ENCODE measurements at places on chromosomes 5 and 9.

GRCh38 chr5:79831381-79832309, 142.0 kb downstream of the CMYA5 start:
- H3K4me3 ChIP-seq, result no peak overlapping the region
- no peak overlapping the region for H3K27ac ChIP-seq
- no peaks in the 10 kb centered on the region for H3K36me3 ChIP-seq
- H3K27me3 ChIP-seq, result no peaks in the 10 kb centered on the region
- H3K4me1 ChIP-seq, result no peaks in the 10 kb centered on the region
- DNase-seq, result no peak

DNA sequence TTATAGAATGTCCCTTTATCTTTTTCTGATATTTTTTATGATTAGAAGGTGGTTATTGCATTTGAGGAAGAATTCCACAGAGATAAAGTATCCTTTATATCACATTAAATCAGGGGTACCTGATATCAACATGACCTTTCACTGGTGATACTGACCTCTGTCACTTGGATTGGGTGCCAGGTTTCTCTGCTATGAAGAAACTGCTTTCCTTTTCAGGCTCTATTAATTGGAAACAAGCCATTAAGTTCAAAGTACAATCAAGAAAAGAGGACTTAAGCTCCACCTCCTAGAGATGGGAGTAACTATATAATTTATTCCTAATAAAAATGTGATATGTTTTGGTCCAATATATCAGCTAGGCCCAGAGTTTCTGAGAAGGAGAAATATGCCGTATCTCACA, 514.6 kb upstream of the TYRP1 start:
- no peak for DNase-seq
- H3K36me3 ChIP-seq, result no peaks in the 10 kb centered on the region
- H3K4me3 ChIP-seq, result no peak overlapping the region
- H3K27ac ChIP-seq, result no peak overlapping the region
- no peaks in the 10 kb centered on the region for H3K27me3 ChIP-seq
- H3K4me1 ChIP-seq, result no peaks in the 10 kb centered on the region

DNA sequence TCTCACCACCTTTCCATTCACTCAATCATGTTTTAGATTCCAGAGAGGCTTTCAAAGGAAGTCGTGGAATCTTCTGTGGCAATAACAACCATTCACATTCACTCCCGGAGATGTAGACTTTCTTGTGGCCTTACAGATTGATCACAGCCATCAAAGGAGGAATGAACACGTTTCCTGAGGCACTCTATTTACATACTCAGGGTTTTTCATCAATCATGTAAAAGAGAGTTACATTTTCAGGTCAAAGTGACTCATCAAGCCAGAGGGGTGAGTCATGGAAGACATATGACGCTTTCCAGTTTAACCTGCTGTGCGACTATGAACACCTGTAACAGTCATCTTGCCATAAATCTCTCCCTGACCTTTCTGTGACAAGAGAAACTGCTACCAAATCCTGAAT, 39.3 kb upstream of the RAD23B start:
- H3K4me3 ChIP-seq, result no peak overlapping the region
- no peaks in the 10 kb centered on the region for H3K36me3 ChIP-seq
- peak overlapping the region; percentile 12 for H3K27ac ChIP-seq
- no peaks in the 10 kb centered on the region for H3K27me3 ChIP-seq
- H3K4me1 ChIP-seq, result peaks cover 22% of the 10 kb centered on the region
- DNase-seq, result no peak

DNA sequence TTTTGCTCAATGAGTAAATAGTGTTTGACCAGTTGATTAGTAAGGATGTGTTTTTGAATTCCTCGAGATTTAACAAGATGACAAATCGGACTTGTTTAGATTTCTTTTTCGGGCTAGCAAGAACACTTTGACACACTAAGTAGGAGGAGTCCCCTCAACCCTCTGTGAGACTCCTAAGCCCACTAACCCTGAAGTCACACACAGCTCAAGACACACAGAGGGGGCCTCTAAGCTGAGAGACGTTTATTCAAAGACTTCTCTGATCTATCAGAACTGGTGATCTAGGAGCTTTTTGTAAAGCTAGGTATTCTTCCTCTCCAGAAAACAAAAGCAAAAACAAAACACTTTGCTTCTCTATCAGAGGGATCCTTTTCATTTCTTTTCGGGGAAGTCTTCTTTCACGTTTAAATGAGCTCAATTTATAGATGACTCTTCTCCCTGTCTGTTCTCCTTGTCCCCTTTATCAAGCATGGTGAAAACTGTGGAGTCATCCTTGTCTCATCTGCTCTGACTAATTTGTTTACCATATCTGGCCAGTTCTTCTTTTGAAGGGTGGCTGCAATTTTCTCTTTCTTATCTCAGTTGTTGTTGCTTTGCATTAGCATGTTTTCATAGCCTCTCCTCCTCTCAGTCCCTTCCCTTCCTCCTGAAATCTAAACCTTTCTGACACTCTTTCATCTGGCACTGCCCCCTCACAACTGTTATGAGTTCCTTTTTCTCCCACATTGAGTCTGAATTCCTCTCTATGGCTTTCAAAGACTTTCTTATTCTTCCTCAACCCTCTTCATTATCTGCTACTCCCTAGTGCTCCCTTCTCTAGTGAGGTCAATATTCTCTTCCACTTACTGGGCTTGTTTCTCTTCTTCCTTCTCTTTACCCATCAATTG, 68.5 kb upstream of the RAI14 start:
- no peaks in the 10 kb centered on the region for H3K36me3 ChIP-seq
- peaks cover 16% of the 10 kb centered on the region for H3K4me1 ChIP-seq
- H3K4me3 ChIP-seq, result peak overlapping the region; percentile 3
- H3K27me3 ChIP-seq, result no peaks in the 10 kb centered on the region

GRCh38 chr9:112774006-112774996, 23.7 kb downstream of the SNX30 start:
- H3K27me3 ChIP-seq, result no peaks in the 10 kb centered on the region
- no peaks in the 10 kb centered on the region for H3K4me1 ChIP-seq
- no peaks in the 10 kb centered on the region for H3K36me3 ChIP-seq
- no peak overlapping the region for H3K27ac ChIP-seq

GRCh38 chr9:69317894-69318293, 7.1 kb upstream of the ENTREP1 start:
- no peaks in the 10 kb centered on the region for H3K36me3 ChIP-seq
- no peak overlapping the region for H3K27ac ChIP-seq
- no peaks in the 10 kb centered on the region for H3K4me1 ChIP-seq
- H3K4me3 ChIP-seq, result no peak overlapping the region
- H3K27me3 ChIP-seq, result peaks cover 31% of the 10 kb centered on the region

- H3K27ac ChIP-seq, result no peak overlapping the region
- no peak overlapping the region for H3K4me3 ChIP-seq
- no peaks in the 10 kb centered on the region for H3K27me3 ChIP-seq
- DNase-seq, result peak; percentile 37
- peaks cover 16% of the 10 kb centered on the region for H3K4me1 ChIP-seq
Observed at GRCh38 chr9:126376311-126377175, 49.9 kb downstream of the MVB12B start.

DNA sequence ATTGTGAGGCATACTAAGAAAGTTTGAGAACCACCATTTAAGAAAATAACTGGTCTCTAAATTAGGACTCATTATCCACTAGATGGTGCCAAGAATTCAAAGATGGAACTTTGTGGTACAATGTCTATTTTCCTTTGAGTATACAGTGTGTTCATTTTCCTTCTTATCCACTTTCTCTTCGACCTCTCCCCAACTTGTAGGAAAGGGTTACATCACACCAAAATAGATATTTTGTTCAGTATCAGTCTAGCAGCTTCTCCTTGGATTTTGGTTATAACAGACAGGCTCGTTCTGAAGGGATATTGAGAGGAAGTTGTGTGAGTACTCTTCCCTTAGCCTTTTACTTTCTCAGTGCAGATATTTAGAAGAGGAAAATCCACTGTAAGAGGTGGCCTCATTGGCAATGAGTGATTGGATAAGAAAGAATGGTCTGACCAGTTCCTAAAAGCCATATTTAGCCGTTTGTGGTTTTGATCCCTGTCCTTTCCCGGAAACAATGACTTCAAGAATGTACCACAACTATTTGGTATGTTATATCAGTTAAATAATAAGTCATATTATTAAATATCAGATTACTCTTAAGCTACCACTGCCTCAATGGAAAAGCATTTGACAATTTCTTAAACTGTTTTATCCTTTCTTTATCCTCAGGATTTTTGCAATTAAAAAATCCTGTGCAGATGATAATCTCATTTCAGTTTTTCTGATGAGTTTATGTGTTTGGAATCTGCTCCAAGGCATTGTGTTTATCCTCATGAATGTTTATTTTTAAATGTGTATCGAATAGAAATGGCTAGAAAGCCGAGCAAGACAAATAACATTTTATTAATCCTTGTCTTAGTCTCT, 69.0 kb upstream of the GRAMD2B start:
- peak overlapping the region; percentile 93 for H3K27ac ChIP-seq
- no peaks in the 10 kb centered on the region for H3K27me3 ChIP-seq
- peak; percentile 38 for DNase-seq
- H3K4me1 ChIP-seq, result peaks cover 20% of the 10 kb centered on the region
- H3K36me3 ChIP-seq, result no peaks in the 10 kb centered on the region
- peak overlapping the region; percentile 21 for H3K4me3 ChIP-seq

DNA sequence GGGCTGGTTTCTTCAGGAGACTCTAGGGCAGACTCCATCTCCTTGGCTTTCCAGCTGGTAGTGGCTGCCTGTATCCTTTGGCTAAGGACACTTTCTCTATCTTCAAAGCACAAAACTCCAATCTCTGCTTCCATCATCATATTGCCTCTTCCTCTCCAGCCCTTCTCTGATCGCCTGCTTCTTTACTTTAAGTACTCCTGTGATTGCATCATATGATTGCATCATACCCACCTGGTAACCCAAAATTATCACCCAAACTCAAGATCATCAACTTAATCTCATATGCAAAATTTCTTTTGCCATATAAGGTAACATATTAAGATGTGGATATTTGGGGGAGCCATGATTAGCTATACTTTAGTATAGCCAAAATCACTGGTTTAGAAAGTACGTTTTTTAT, 1092.6 kb upstream of the CDH6 start:
- H3K27ac ChIP-seq, result no peak overlapping the region
- no peaks in the 10 kb centered on the region for H3K36me3 ChIP-seq
- no peak overlapping the region for H3K4me3 ChIP-seq
- H3K4me1 ChIP-seq, result no peaks in the 10 kb centered on the region
- no peak for DNase-seq
- no peaks in the 10 kb centered on the region for H3K27me3 ChIP-seq

DNA sequence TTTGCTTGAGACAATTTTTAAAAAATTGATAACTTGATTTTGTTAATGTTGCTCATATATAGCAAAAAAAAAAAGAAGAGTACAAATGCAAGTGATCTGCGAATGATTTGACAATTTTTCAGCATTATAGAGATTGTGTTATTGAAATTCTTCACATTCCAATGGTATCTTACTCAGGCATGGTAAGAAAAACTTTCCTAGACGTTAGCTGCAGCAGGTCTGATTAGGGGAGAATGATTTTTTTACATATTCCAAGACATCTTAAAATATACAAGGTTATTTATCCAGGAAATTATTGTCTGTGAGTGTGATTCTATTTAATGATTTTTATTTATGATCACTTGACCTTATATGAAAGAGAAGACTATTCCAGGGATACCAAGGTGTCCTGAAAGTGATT, 361.9 kb downstream of the MAT2B start:
- H3K27ac ChIP-seq, result no peak overlapping the region
- no peaks in the 10 kb centered on the region for H3K36me3 ChIP-seq
- no peak for DNase-seq
- H3K27me3 ChIP-seq, result no peaks in the 10 kb centered on the region
- no peak overlapping the region for H3K4me3 ChIP-seq
- no peaks in the 10 kb centered on the region for H3K4me1 ChIP-seq

GRCh38 chr9:125902214-125902613, 155.0 kb downstream of the PBX3 start:
- no peak for DNase-seq
- H3K27me3 ChIP-seq, result no peaks in the 10 kb centered on the region
- no peaks in the 10 kb centered on the region for H3K36me3 ChIP-seq
- peaks cover 43% of the 10 kb centered on the region for H3K4me1 ChIP-seq

- H3K36me3 ChIP-seq, result no peaks in the 10 kb centered on the region
- H3K27me3 ChIP-seq, result no peaks in the 10 kb centered on the region
- no peak for DNase-seq
Observed at GRCh38 chr9:94908011-94908563, 181.6 kb downstream of the AOPEP start.

DNA sequence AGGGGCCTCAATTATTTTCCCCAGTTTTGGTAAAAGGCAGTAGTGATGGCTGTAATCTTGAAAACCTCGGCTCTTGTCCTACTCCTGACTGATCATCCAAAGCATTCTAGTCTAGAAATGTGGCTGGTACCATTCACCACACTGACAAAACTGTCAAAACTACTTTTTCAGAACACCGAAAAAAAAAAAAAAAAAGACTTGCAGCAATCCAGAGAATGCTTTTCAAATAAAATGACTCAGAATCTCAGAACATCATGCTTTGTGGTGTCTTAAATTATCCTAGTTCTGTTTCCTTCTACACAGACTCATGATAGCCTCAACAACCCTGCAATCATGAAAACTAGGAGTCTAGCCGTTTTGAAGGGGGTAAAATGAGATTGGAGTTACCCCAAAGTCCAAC, 13.4 kb downstream of the SLC28A3 start:
- no peak overlapping the region for H3K27ac ChIP-seq
- no peaks in the 10 kb centered on the region for H3K4me1 ChIP-seq
- H3K4me3 ChIP-seq, result no peak overlapping the region
- no peak for DNase-seq
- no peaks in the 10 kb centered on the region for H3K36me3 ChIP-seq
- no peaks in the 10 kb centered on the region for H3K27me3 ChIP-seq

- H3K4me3 ChIP-seq, result no peak overlapping the region
- no peaks in the 10 kb centered on the region for H3K4me1 ChIP-seq
- no peaks in the 10 kb centered on the region for H3K27me3 ChIP-seq
- no peaks in the 10 kb centered on the region for H3K36me3 ChIP-seq
Observed at GRCh38 chr9:94300470-94301301, 27.8 kb downstream of the NUTM2F start.

GRCh38 chr9:134886413-134886913, 5.9 kb downstream of the FCN2 start:
- H3K36me3 ChIP-seq, result no peaks in the 10 kb centered on the region
- no peaks in the 10 kb centered on the region for H3K4me1 ChIP-seq
- no peak for DNase-seq
- H3K27ac ChIP-seq, result no peak overlapping the region

DNA sequence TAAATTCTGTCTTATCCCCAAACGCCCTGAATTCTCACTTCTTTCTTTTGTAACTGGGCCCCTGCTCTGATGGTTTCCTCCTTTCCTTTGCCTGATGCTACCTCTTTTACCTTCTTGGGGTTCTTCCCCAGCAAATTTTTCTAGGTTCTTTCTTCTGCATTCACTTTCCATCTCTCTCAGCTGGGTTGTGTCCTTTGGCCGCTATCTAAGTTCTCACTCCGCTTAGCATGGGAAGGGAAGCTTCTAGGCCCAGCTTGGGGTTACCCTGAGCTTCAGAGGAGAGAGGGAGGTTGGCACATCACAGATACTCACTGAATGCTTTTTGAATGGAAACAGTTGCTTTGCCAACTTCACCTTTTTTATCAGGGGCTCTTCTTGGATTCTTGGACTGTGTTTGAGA, 17.0 kb downstream of the PALM2AKAP2 start:
- H3K27ac ChIP-seq, result no peak overlapping the region
- no peak for DNase-seq
- H3K4me1 ChIP-seq, result peaks cover 33% of the 10 kb centered on the region
